ENCODE measurements at places on chromosomes 2 and 18. TPM values are rescaled to one million over a fixed set of nuclear protein-coding genes. Genes with fewer than 3 reads are reported as not detected.

- no peak for DNase-seq
Observed at GRCh38 chr18:49322765-49323490, 137.5 kb downstream of the DYM start.

- no peak for DNase-seq
Observed at GRCh38 chr18:34159691-34160185, 65.0 kb downstream of the NOL4 start.

DNA sequence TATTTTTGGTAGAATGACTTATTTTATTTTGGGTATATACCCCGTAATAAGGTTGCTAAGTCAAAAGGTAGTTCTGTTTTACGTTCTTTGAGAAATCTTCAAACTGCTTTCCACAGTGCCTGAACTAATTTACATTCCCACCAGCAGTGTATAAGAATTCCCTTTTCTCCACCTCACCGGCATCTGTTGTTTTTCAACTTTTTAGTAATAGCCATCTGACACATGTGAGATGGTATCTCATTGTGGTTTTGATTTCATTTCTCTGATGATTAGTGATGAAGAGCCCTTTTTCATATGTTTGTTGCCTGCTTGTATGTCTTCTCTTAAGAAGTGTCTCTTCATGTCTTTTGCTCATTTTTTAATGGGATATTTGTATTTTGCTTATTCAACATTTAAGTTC lies 215.2 kb upstream of the TFPI start:
- DNase-seq, result no peak

DNA sequence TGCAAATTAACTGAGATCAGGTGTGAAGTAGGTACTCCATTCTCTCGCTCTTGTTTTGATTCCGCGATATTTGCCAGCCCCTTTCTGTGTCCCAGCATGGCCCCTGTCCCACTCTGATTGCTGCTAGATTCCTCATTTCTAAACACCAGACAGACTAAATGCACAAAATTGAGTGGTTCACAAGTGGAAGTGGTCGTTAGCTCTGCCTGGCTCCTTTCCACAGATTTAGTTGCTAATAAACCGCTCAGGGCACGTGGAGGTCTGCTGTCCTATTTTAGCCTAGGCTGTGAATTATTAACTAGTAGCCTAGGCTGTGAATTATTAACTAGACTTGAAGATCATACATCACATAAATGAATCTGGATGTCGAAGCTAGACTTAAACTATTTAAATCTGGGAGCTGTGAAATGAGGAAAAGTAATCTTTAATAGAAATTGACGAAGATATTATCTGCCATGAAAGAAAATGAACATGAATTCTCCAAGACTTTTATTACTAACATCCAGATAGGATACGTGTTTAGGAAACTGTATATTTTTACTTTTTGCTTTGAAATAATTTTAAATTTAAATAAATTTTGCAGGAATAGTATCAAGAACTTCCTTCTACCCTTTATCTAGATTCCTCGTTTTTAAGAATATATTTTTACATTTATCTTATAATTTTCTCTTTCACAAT lies 3.7 kb downstream of the IL1RL2 start:
- peak; percentile 42 for DNase-seq

- no peak for DNase-seq
Observed at GRCh38 chr2:120741571-120742561, 6.2 kb downstream of the GLI2 start.

Gene NEU2
- not detected for polyA plus RNA-seq

- no peak for DNase-seq
Observed at GRCh38 chr2:216023055-216023648, 9.8 kb upstream of the MREG start.

Gene LPIN1
- polyA plus RNA-seq, result 22.2 TPM

DNA sequence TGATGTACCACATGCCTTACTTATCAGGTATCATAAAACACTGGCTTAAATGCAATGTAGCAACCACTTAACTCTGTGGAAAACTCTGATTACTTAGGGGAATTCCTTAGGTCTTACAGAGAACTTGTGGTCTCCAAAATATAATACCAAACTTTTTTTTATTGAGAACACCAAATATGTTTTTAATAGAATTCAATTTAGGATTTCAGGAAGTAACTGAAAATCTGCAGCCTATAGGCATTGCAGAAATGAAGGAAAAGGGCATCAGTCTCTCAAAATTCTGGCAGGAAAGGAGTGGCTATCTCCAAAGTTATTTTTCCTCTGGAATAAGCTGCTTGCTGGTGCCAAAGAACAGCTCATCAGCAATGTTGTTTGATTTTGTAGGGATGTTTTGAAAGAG lies 105.3 kb upstream of the UGP2 start:
- peak; percentile 33 for DNase-seq

DNA sequence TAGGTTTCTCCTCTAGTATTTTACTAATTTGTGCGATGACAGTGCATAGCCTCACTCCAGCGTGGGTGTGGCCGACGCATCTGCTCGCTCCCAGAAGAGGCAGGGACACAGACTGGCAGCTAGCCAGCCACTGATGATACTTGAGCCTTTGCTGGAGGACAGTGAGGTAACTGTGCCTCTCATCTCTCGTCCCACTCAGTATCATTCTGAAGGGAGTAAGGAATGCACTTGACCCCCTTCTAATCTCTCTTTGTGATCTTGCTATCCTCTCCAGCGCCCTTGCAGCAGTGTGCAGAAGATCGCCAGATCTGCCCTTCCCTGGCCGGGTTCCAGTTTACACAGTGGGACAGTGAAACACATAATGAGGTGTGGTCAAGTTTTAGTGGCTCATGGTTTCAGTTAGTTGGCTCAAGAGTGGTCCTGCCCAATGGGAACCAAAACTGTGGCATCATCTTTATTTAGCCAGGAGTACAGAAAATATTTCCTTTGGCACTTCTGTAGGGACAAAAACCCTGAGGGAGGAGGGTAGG lies 17.5 kb downstream of the NCAPH start:
- no peak for DNase-seq

DNA sequence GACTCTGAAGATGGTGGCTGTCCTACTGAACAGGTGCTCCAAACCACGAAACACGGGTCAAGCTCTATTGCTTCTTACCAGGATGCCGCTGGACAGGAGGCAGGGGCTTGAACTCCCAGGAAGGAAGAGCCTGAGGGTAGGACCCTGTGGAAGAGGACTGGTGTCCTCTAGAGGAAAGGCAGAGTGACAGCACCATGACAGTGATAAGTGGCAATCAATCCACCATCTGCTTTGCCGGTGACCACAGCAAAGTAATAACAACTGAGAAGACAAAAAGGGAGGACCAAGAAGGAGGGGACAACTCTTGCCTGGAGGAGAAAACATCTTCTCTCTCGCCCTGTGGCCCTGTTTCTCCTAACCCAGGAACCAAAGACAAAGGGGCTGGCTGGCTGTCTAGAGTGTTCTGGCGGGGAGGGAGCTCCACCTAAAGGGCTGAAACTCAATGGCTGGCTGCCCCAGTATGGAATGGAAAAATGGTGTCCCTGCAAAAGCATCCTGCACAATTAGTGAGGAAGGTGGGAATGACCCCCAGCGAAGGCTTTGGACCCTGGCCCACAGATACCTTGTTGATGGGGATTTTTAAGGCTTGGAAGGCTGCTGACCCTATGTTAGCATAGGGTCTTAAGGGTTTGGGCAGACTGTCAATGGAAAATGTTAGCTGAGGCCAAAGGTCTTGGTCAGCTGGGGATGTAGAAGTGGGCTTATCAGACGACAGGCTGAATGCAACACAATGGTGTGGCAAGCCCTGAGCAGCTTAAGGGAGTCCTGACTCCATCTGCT lies 35.4 kb downstream of the PROC start:
- no peak for DNase-seq

- no peak for DNase-seq
Observed at GRCh38 chr2:11537951-11538350, 4.1 kb downstream of the GREB1 start.

DNA sequence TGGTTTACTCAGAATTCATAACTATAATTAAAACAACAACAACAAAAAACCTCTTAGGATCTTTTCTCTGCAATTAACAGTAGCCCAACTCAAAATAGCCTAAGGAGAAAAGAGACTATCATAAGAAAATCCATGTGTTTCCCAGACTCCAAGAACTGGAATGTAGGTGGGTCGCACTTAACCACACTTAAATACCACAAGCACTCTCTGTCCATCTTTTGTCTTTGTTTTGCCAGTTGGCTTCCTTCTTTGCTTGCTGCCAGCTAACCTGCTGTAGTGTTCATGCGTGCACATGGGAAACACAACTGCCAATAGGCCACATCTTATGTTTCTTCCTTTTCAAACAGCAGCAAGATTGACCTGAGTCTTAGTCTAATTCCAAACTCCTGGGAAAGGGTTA lies 24.1 kb upstream of the ACVR1 start:
- no peak for DNase-seq

- DNase-seq, result no peak
Observed at GRCh38 chr18:76941284-76941683, 118.9 kb downstream of the ZNF236 start.

GRCh38 chr2:76157531-76157930 lies 446.8 kb upstream of the GCFC2 start:
- no peak for DNase-seq

Gene DOK6
- 13.3 TPM for polyA plus RNA-seq

Gene MEIS1
- 178 TPM for polyA plus RNA-seq

Gene SCN9A
- 11.7 TPM for polyA plus RNA-seq

DNA sequence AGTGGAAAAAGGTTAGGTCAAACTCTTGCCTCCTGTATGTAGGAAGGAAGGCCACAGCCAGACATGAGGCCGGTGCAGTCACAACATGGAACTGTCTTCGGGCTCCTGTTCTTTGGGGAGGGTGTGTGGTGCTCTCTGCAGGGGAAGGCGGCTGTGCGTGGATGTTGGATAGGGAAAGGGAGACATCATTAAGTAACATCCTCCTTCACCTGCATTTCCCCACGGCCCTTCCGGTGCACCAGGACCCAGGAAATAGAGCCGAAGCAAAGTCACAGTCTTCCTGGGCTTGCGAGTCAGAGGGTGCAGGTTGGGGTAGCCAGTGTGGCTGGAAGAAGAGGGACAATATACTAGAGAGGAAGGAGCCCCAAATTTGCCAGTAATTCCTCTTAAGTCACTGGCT lies 78.9 kb upstream of the SMAD7 start:
- no peak for DNase-seq

Gene LYG1
- 1.7 TPM for polyA plus RNA-seq

DNA sequence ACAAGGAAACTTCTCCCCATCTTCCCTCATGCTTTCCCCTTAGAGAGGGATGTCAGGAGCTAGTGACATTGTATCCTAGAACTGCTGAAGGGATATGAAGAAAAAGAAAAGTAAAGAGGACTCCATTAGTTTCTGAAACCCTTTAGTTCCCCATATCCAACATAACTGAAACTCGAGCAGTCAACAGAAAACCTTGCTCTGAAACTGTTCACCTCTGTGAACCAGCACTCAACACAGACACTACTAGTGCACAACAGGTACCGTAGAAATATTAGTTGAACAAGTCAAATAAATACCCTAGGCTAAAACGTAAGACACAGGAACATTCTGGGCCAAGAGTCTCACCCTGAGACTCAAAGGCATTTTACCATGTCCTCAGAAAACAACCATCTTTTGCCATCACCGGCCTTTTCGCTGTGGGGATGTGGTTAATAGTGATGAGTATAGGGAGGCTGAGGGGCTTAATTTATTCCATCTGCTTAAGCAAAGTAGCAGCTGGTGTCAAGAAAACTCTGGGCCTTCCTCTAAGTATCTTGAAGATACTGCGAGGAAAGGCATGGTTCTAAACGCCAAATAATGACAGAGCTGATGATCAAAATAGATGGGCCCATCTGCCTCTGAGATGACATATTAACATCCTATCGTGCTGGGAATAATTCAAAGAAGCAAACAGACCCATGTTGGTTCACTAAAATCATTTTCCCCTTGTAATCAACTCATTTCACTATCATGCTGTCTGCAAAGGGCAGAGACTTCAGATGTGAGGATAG lies 156.8 kb downstream of the STK39 start:
- no peak for DNase-seq

DNA sequence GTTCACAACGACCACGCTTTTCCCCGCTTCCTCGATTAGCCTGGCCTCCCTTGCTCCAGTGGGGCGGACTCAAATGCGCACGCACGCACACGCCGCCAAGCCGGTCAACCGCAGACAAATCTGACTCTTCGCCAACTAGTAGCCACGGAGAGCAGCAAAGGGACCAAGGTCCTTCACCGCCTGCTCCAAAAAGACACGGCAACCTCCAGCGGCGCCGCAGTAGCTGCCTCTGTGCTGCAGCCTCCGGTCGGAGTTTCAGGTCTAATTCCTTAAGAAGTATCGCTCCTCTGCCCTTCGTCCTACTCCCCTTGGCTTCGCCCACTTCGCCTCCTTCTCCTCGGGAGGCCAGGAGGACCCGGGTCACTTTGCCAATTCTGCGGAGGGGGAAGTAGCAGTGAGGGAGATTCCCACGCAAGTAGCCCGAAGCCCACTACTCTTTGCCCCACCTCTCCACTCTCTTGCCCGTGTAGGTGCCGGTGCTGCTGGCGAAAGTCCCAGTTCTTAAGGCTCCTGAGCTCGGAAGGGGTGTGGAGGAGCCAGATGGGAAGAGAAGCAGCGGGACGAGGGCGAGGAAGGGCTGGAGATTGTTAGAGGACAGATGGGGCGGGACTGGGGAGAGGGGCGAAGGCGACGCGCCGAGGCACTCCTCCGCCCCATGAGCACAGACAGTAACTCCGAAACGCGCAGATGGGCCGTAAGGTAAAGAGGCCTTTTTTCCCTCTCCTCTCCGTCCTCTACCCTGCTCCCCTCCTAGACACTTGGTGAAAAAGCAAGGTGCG lies 615 bp downstream of the AKAIN1 start:
- no peak for DNase-seq

Gene PRSS56
- polyA plus RNA-seq, result not detected

- DNase-seq, result no peak
Observed at GRCh38 chr2:190255676-190256075, 64.0 kb downstream of the HIBCH start.

GRCh38 chr2:3115301-3116042 lies 262.1 kb downstream of the EIPR1 start:
- no peak for DNase-seq

DNA sequence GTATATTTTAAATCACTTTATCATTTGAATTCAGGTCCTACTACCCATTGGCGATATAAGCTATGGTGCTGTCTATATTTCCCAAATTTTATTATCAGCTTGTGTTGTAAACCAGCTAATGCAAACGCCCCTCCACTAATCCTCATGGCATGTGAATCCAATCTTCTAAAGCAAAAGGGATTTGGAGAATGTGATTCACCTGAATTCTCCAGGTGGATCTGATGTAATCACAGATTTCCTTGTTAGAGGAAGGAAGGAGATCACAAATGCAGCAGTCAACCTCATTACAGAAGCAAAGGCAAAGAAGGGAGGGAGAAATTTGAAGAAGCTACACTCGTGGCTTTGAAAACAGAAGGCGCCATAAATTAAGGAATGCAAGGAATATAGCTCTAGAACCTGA lies 431.1 kb upstream of the CDH19 start:
- DNase-seq, result no peak

Gene TMEM163
- polyA plus RNA-seq, result 8.4 TPM

DNA sequence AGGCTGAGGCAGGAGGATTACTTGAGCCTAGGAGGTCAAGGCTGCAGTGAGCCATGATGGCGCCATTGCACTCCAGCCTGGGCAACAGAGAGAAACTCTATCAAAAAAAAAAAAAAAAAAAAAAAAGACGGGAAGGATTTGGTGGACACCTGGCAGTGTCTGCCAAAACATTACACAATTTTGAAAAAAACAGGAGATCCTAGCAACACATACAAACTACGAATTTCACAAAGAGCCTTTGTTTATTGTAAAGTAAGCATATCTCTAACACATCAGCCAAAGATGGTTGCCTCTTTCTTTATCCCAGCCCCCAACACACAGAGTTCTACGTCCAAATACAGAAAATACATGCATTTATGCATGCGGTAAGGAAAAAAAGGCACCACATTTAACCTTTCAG lies 7.6 kb downstream of the GPR45 start:
- no peak for DNase-seq

- no peak for DNase-seq
Observed at GRCh38 chr2:83823229-83823628, 635.9 kb downstream of the SUCLG1 start.

Gene MATN3
- polyA plus RNA-seq, result 12.3 TPM

Gene RASGRP3
- 22.8 TPM for polyA plus RNA-seq
